ENCODE measurements at places on chromosomes 16 and 17. TPM values are rescaled to one million over a fixed set of nuclear protein-coding genes. Genes with fewer than 3 reads are reported as not detected.

Gene ST6GALNAC2
- 51.1 TPM for total RNA-seq

Gene CD300E
- total RNA-seq, result not detected

Gene CMTM4
- 246 TPM for total RNA-seq

Gene HSD11B2
- total RNA-seq, result 10.1 TPM

Gene APOBR
- 0.54 TPM for total RNA-seq

Gene PYDC1
- not detected for total RNA-seq

Gene MRPL27
- total RNA-seq, result 115 TPM

Gene CRISPLD2
- 128 TPM for total RNA-seq

Gene SMPD3
- 1.2 TPM for total RNA-seq

Gene MNT
- total RNA-seq, result 11.6 TPM

Gene CPNE7
- total RNA-seq, result 1.1 TPM

Gene RNF43
- 3.8 TPM for total RNA-seq

Gene PRKCA
- 10.8 TPM for total RNA-seq

Gene STH
- total RNA-seq, result not detected

Gene TEX19
- 0.54 TPM for total RNA-seq

Gene HES7
- total RNA-seq, result not detected

Gene ARHGDIG
- total RNA-seq, result not detected

Gene MT1B
- not detected for total RNA-seq

Gene CRHR1
- total RNA-seq, result not detected

Gene CBFA2T3
- 3.8 TPM for total RNA-seq

Gene EVPLL
- total RNA-seq, result 0.89 TPM

Gene ASGR1
- 3.0 TPM for total RNA-seq

Gene GAS7
- total RNA-seq, result 28.1 TPM

Gene TAC4
- total RNA-seq, result not detected

All from thyroid gland (tissue), 4 donors.